ENCODE measurements at places on chromosomes 7 and 10.

DNA sequence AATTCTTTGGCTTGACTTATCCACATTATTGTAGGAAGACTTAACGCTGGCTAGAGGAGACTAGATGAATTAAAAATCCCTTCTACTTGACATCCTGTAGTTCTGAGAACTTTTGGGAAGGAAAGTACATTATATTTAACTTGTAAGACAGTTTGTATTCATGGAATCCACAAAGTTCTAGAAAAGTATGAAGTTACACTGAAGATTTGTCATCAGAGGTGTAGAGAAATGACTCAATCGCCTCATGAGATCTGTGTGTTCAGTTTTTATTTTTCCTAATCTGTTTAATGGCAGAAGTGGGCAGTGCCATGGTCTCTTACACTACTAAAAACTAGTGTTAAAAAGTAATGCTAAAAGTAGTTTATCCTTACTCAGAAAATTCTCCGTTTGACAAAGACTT, 89.1 kb upstream of the SMIM30 start:
- no peak for DNase-seq

DNA sequence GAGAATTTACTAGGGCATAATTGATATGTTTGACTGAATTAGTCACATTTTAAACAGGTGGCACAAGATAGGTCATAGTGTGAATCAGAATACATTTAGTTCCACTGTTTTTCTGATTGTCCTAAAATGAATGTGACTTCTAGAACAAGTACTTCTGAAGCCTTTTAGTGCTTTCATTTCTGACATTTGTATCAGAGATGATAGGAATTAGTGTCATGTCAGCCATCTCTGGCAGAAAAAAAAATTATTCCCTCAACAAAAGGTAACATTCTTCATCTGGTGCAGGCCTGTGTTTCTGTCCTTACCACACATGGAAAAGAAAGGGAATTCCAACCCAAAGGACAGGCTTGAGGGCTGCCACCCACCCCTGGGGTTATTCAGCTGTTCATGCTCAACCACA, 21.3 kb downstream of the GRM8 start:
- DNase-seq = no peak

DNA sequence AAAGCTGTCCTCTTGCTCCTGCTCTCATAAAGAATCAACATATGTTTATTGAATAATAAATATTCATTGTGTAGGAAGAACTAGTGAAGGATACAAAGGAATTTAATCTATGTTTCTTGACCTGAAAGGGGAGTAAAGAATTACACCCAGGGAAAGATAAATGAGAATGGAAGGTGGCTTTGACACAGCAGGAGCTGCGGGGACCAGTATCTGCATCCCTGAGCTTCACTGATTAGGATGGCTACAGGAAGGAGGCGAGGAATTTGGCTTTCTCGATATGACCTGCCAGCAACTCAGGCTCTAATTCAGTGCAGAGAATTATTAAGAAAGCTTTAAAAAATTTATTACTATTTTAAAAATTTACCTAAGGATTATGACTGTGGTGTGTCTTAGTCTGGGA, 194.6 kb downstream of the SEC23IP start:
- no peak for DNase-seq

- no peak for DNase-seq
Observed at GRCh38 chr7:34247468-34247867, 342.1 kb downstream of the BMPER start.

- DNase-seq = no peak
Observed at GRCh38 chr10:76582531-76582930, 1055.1 kb downstream of the KCNMA1 start.

Data from NCI-H2029 treated with DMSO at 0.1 percent for 48 hours (cell line).